ENCODE measurements at places on chromosomes 4 and X.

DNA sequence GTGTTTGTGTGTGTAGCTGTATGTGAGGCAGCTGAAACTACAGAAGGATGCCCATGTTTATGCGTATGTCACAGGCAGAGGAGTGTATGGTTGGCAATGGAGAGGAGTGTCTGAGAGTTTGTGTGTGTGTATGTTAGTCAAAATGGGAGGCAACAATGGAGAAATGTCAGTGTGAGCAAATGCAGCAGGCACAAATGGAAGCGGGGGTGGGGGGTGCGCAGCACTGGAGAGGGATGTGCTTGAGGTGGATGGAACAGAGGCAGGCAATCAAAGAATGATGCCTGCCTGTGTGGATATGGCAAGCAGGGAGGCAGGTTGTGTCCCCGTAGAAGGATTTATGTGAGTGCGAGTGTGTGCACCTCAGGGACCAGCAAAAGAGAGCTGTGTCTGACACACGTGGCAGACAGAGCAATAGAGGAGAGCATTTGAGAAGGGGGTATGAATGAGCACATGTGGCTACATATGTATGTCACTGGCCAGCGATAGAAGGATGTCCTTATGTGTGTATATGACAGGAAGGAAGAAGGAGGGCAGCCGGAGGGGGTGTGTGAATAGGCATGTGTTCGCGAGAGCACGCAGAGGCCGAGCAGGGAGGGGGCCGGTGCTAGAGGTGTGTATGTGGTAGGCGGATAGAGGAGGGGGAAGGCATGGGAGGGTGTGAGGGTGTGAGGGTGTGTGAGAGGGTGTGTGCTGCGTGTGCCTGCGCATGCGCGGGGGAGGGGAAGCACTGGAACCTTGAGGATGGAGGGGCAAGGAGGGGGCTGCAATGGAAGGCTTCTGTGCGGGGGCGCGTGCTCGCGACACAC lies 1.1 kb downstream of the PJA1 start:
- no peak for DNase-seq

DNA sequence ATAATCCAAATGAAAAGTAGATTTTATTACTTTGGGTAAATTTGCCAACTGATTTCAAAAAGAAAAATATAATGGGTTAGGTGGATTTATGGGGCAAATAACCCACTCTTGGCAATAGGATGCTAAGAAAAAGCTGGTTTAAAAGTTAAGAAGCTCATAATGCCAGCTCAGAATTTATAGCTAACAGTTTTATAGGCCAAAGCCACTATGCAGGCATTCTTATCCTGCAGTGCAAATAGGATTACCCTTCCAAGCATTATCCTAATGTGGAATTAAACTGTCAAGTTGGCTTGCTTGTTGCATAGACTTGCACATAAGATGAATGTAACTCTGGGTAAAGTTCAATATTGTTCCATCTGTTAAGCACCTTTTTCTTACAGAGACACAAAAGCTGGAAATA lies 703.0 kb downstream of the PCDH18 start:
- DNase-seq = no peak

DNA sequence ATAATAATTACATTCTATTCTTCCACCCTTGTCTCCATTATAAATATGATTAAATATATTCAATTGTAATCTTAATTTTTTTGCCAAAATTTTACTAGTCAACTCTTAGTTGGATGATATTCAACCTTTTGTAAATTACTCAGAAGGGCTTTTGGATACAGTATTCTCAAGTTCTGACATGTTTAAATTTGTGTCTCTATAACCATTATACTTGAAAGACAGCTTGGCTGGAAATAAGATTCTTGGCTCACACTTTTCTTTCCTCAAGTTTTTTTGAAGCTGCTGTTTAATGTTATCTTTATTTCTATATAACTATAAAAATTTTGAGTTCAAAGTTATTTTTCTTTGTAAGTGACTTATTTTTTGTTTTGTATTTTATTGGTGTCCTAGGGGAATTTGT lies 214.4 kb downstream of the ARAP2 start:
- no peak for DNase-seq

DNA sequence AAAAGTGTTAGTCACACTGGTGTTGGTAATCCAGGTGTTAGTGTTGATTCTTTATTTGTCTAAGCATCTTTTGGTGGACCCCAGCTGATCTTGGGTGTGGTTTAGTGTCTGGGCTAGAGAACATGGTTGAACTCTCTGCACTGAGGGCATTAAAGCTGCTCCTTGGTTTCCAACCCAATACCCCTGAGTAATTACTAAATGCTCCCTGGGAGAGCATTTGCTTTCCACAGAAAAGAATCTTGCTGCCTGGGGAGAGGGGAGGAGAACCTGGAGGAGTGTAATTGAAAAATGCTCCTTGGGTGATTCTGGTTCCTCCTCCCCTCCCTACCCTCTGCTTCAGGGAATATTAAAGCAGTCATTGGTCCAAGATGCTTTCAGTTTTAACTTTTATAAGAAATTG lies 3.1 kb downstream of the GUCY1B1 start:
- DNase-seq = no peak

DNA sequence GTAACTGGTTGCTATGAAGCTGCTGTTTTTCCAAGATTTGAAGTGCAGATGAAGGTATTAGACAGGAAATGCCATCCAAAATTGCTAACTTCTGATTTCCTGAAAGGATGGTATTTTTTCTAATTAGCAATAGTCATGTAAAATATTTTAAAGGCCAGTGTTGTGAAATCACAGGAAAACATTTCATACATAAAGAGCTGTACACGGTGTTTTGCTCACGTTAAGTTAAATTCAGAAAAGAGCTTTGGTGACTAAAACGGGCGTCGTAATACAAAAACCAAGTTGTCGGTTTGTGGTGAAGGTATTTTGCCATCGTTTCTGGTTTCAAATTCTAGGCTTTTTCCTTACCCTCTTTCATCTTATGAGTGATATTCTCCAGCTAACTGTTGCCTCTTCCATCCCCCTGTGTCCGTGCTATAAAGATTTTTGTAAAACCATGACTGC lies 39.8 kb downstream of the AFF1 start:
- peak; percentile 61 for DNase-seq

GRCh38 chr4:156571146-156571545 lies 400.5 kb downstream of the PDGFC start:
- no peak for DNase-seq

- no peak for DNase-seq
Observed at GRCh38 chr4:90960433-90960832, 833.2 kb downstream of the CCSER1 start.

- DNase-seq = no peak
Observed at GRCh38 chr4:112075906-112076305, 69.3 kb upstream of the FAM241A start.

- DNase-seq = no peak
Observed at GRCh38 chrX:23786268-23786815, 3.4 kb downstream of the SAT1 start.

DNA sequence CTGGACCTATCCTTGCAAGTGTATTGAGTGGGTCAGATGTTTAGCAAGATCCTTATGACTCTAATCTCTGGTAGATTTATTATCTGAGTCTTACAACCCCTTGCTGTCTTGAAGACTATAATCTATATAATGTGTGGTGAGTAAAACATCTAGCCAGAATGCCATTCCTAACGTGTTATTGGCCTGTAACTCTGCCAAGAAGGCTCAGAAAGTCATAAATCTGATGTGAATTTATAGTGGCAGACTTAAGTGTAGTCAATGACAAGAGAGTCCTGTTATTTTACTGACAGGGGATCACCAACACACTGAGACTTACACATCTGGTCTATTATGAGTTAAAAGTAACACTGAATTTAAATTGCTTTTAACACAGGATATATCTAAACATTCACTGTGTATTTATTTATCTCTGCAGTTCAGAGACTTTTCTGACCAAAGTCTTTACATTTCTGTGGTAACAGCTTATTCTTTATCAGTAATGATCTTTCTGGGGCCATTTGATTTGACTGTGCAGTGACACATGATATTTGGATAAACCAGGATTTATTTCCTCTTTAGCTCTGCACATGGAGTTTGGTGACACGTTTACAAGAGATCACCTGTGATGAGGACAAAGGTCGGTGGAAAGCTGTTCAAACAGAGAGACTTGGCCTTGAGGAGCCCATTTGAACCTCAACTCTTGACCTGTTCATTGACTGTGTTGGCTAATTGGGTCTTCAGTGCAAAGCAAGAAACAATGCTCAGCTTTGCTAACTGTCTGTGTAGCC lies 415.8 kb downstream of the STIM2 start:
- peak; percentile 50 for DNase-seq

DNA sequence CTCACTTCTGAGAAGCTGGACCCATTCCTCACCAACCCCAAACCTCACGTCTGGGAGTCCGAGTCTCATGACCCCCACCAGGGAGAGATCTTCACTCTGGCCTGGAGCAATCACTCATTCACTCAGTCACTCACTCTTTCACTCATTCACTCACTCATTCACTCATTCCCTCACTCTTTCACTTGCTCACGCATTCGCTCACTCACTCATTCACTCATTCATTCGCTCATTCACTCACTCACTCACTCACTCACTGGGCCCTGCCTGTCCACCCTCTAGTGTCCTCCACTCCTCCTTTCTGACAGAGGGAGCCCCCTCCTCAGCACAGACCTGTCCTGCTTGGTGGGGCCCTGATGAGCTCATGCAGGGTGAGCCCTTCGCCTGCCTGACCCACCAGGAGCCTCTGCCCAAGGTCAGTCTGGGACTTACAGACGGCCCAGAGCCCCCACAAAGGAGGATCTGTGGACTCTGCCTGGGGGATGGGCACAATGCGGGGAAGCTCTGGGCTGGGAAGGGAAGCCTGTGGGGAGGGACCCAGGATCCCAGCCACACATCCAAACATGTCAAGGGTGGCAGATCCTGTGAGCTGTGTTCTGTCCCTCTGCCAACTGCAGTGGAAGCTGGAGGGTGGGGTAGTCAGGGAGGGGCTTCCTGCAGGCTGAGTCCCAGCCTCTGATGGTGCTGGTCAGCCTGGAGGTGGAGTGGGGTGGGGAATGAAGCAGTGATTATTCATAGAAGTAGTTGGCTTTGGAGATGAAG lies 18.5 kb downstream of the CPZ start:
- DNase-seq = no peak

GRCh38 chr4:148030193-148030873 lies 298.4 kb downstream of the ARHGAP10 start:
- DNase-seq = peak; percentile 77

GRCh38 chrX:1111601-1112300 lies 100.7 kb downstream of the CRLF2 start:
- DNase-seq = no peak

GRCh38 chr4:166318810-166319525 lies 445.9 kb downstream of the TLL1 start:
- peak; percentile 90 for DNase-seq

GRCh38 chr4:6938237-6938636 lies 28.6 kb downstream of the TBC1D14 start:
- no peak for DNase-seq

GRCh38 chr4:14415146-14415545 lies 587.1 kb upstream of the CPEB2 start:
- no peak for DNase-seq

GRCh38 chr4:127616898-127617297 lies 15.9 kb upstream of the INTU start:
- DNase-seq = peak; percentile 1

GRCh38 chr4:175716961-175717360 lies 95.1 kb downstream of the GPM6A start:
- DNase-seq = no peak

DNA sequence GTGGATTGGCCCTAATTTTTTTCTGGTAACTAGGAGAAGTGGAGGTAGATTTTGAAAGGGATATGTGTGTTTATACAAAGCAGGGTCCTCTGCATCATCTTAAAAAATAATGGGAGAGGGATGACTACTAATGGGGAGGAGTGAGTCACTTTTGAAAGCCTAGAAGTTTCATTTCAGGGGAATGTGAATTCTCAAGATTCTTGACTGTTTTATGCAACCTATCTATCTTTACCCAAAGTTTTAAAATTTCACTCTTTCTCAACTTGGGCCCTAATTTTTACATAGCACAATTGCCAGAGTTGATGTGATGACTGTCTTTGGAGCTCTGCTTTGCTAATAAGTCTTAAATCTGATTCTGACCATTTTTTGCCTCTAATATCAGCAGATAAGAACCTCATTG lies 445.2 kb downstream of the GRXCR1 start:
- DNase-seq = peak; percentile 69

- DNase-seq = no peak
Observed at GRCh38 chr4:75477201-75477600, 37.0 kb downstream of the RCHY1 start.

GRCh38 chr4:140335076-140335475 lies 38.4 kb upstream of the SCOC start:
- no peak for DNase-seq

GRCh38 chrX:121958886-121959285 lies 911.5 kb downstream of the GLUD2 start:
- peak; percentile 13 for DNase-seq

- no peak for DNase-seq
Observed at GRCh38 chr4:5865896-5866599, 26.8 kb downstream of the CRMP1 start.

DNA sequence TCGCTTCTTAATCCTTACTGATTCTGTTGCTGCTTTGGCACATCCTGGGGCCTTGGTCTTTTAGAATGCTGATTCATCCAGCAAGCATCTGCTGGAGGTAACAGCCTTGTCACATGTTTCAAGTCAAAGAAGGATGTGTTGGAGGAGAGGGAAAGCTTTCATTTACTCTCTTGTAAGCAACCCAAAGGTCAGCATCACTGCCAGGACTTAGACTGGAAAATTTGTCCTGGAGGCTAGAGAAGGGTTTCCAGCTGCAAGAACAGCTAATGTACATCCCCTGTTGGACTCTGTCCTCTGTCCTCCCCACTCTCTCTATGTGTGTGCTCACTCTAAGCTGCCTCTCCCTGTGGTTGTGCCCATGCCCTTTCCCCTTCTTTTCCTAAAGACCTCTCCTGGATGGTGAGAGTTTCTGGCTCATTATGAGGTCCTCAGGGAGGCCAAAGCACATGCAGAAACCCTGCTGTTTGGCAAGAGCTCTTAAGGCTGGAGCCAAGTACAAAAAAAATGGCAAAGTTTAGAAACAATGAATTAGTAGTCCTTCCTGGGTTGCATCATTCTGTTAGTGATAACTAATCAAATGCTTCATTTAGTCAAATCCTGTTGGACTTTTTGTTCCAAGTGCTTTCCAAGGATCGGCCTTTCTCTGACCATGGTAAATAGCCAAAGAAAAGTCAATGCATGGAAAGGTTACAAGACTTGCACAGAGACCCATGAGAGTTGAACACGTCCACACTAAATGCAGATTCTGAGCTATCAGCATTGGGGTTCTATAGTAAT lies 13.4 kb upstream of the SRPX start:
- DNase-seq = peak; percentile 80

Data from fibroblast of skin of right quadriceps (primary cell).